ENCODE measurements at places on chromosomes 1 and 21. TPM values are rescaled to one million over a fixed set of nuclear protein-coding genes. Genes with fewer than 3 reads are reported as not detected.

The SUCO gene
- total RNA-seq = 32.5 TPM

GRCh38 chr1:32470991-32471694 is 6.3 kb downstream of the ZBTB8B start:
- no peaks in the 10 kb centered on the region for H3K4me1 ChIP-seq
- no peak overlapping the region for H3K27ac ChIP-seq
- peaks cover 25% of the 10 kb centered on the region for H3K27me3 ChIP-seq
- DNase-seq = no peak

DNA sequence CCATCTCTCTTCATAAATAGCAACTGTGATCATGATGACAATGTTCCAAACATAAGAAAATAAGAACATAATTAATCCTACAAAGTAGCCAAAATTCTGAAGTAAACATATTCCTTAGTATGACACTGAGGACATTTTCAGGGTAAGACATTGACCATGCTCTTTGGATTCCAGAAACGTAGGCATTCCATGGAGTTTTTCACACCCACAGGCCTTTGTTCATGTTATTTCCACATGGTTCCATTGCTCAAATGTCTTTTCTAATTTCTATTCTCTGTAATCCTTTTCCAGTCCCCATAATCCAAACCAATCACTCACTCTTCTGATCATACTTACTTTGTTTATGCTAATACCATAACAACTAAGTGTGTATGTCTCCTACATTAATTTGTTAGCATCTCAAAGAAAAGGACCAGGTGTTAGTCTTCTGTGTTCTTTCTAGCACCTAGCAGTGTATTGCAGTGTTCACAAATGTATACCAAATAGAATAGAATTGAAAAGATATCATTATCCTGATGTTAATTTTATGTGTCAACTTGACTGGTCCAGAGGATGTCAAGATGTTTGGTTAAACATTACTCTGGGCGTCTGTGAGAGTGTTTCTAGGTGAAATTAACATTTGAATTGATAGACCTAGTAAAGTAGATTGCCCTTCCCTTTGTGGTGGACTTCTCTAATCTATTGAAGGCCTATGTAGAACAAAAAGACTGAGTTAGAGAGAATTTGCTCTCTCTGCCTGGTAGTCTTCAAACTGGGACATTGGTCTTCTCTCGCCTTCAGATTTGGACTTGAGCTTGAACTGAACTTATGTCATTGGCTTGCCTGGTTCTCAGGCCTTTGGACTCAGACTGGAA is 516.6 kb downstream of the PTPRC start:
- H3K27me3 ChIP-seq = no peaks in the 10 kb centered on the region
- no peak overlapping the region for H3K27ac ChIP-seq
- DNase-seq = no peak
- H3K36me3 ChIP-seq = no peaks in the 10 kb centered on the region
- H3K4me3 ChIP-seq = no peak overlapping the region

DNA sequence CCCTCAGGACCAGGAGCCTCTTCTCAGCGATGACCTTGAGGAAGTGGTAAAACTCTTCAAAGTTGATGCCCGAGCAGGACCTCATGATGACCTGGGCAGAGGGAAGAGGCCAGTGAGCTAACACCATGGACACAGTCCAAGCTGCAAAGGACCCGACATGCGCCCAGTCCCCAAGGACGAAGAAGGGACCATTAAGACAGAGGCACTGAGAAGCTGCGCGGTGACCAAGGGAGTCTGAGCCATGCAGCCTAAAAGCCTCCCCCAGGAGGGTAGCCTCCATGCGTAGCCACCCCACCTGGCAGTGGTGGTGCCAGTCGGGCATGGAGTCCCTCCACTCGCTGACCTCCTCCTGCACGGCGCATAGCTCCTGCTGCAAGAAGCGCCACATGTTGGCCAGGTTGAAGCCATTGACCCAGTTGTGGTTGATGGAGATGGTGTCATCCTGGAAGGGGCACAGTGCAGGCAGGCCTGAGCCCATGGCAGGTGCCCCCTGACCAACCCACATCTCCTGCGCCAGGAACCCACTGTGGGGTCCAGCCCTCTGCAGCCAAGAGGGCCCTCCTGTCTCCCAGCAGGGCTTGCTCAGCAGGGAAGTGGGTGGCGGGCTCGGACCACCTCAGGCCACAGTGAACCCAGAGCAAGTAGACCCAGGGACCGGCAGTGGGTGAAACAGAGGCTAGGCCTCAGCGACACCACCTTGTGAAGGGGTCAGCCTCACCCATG is 2.4 kb downstream of the JMJD4 start:
- H3K4me3 ChIP-seq = no peak overlapping the region
- DNase-seq = peak; percentile 41
- no peaks in the 10 kb centered on the region for H3K27me3 ChIP-seq
- no peak overlapping the region for H3K27ac ChIP-seq
- peaks cover 26% of the 10 kb centered on the region for H3K36me3 ChIP-seq

DNA sequence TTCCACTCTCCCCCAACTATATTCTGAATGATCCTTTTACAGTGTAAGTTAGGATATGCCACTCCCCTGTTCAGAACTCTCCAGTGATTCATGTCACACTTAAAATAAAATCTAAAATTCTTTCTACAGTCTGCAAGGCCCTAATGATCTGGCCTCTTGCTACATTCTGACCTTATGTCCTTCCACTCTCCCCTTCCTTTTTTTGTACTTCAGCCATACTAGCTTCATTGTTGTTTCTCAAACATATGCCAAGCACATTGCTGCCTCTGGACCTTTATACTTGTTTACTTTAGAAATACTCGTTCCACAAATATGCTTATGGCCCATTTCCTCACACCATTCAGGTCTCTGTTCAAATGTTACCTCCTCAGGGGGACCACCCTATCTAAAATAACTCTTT is 14.8 kb upstream of the PSMA5 start:
- H3K27me3 ChIP-seq = peaks cover 10% of the 10 kb centered on the region
- H3K27ac ChIP-seq = no peak overlapping the region
- H3K4me1 ChIP-seq = no peaks in the 10 kb centered on the region
- H3K4me3 ChIP-seq = no peak overlapping the region
- no peak for DNase-seq

GRCh38 chr1:62794053-62794452 is 10.1 kb downstream of the ATG4C start:
- H3K4me3 ChIP-seq = no peak overlapping the region
- DNase-seq = no peak

The MX2 gene
- 35.5 TPM for total RNA-seq

The TRNAU1AP gene
- total RNA-seq = 26.3 TPM

The FAM177B gene
- 0.56 TPM for total RNA-seq

DNA sequence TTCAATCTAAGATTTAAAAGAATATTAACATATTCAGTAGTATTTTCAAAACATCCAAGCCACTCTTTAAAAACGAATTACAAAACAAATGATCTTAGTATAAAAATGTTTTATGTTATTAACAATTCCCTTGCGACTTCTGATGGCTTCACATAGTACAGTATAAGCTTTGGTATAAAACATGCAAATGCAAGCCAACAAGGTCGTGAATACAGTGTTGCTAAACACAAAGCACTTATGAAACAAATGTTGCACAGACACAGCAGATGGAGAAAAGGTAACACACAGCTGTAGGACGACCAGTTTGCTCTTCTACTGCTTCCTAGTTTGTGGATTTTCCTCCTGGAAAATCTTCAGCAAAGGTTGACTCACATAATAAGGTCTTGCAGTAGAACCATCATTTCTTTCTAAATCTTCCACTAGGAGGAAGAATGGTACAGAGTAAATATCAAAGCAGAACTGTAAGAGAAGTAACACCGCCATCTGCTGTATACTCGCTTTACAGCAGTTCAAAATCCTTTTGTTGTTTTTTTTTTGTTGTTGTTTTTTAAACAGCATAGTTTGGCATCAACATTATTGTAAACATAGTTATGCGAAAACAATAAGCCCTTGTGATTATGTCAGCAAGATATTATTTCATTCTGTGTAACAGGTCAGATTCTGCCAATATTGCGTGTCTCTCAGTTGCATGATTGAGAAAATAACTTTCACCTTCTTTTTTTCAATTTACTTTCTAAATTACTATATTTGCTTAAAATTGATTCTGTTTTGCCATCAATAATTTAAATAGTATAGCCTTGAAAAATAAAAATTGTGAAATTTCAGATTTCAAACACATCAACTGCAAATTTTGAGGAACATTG is 69.5 kb downstream of the LHX8 start:
- no peak for DNase-seq
- H3K4me3 ChIP-seq = no peak overlapping the region
- H3K36me3 ChIP-seq = no peaks in the 10 kb centered on the region
- H3K27me3 ChIP-seq = no peaks in the 10 kb centered on the region
- H3K4me1 ChIP-seq = no peaks in the 10 kb centered on the region

- peaks cover 38% of the 10 kb centered on the region for H3K4me1 ChIP-seq
- H3K4me3 ChIP-seq = no peak overlapping the region
- peak; percentile 55 for DNase-seq
- peak overlapping the region; percentile 73 for H3K27ac ChIP-seq
- H3K36me3 ChIP-seq = no peaks in the 10 kb centered on the region
Observed at GRCh38 chr1:218459450-218459849, 114.3 kb downstream of the TGFB2 start.

- H3K27me3 ChIP-seq = no peaks in the 10 kb centered on the region
- H3K36me3 ChIP-seq = peaks cover 4% of the 10 kb centered on the region
- peaks cover 8% of the 10 kb centered on the region for H3K4me1 ChIP-seq
- DNase-seq = peak; percentile 63
- no peak overlapping the region for H3K4me3 ChIP-seq
Observed at GRCh38 chr1:44237721-44238457, 24.6 kb downstream of the DMAP1 start.

The MTARC1 gene
- total RNA-seq = 37.6 TPM

GRCh38 chr1:152976688-152977087 is 6.2 kb downstream of the SPRR4 start:
- H3K27ac ChIP-seq = no peak overlapping the region
- H3K4me1 ChIP-seq = no peaks in the 10 kb centered on the region
- no peaks in the 10 kb centered on the region for H3K36me3 ChIP-seq
- no peak overlapping the region for H3K4me3 ChIP-seq
- DNase-seq = no peak

The NPPB gene
- not detected for total RNA-seq

- peaks cover 34% of the 10 kb centered on the region for H3K4me1 ChIP-seq
- no peaks in the 10 kb centered on the region for H3K27me3 ChIP-seq
- peak; percentile 73 for DNase-seq
- H3K4me3 ChIP-seq = no peak overlapping the region
- peak overlapping the region; percentile 66 for H3K27ac ChIP-seq
- H3K36me3 ChIP-seq = no peaks in the 10 kb centered on the region
Observed at GRCh38 chr1:167797015-167797414, 75.2 kb downstream of the MPZL1 start.

DNA sequence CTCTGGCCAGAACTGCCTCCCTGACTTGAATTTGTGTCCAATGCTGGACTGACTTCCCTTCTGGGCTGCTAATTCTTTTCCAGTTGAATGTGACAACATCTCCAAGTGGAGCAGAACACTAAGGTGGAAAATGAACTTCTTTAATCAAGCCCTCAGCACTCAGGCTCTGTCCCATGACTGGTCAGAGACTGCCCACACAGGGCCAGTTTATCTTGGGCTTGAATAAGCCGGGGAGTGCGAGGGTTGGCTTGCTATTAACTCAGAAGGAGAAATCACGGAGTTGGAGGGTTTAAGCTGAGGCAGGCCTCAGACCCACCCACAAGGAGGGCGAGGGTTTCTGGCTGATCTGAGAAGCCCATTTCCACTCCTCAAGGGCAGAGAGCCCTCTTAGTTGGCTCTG is 12.4 kb downstream of the KCNA10 start:
- H3K27ac ChIP-seq = no peak overlapping the region
- no peaks in the 10 kb centered on the region for H3K36me3 ChIP-seq
- no peaks in the 10 kb centered on the region for H3K27me3 ChIP-seq
- H3K4me1 ChIP-seq = peaks cover 7% of the 10 kb centered on the region

The BRDT gene
- not detected for total RNA-seq

DNA sequence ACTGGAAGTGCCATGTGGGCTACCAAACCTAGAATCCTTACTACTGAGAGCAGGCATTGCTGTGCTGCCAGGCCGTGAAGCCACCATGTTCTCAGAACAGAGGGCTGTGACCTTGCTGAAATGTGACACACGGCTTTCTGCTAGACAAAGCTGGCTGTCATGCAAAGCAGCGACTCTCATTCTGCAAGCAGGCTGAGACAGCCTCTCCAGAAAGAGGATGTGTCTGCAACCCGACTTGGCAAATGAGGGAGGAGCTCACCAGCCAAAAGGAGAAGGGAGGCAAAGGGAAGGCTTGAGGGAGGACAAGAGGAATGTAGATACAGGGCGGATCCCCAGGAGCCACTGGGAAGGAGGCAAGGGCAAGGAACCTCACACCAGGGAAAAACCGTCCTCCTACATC is 85.7 kb upstream of the KRTAP19-8 start:
- no peak overlapping the region for H3K4me3 ChIP-seq
- H3K36me3 ChIP-seq = peaks cover 8% of the 10 kb centered on the region
- H3K27ac ChIP-seq = no peak overlapping the region

- peaks cover 12% of the 10 kb centered on the region for H3K4me1 ChIP-seq
- no peaks in the 10 kb centered on the region for H3K27me3 ChIP-seq
- no peak for DNase-seq
- H3K27ac ChIP-seq = no peak overlapping the region
- H3K4me3 ChIP-seq = no peak overlapping the region
Observed at GRCh38 chr1:221612047-221612777, 129.7 kb downstream of the DUSP10 start.

GRCh38 chr1:8938232-8938999 is 7.3 kb upstream of the CA6 start:
- no peak overlapping the region for H3K4me3 ChIP-seq
- no peaks in the 10 kb centered on the region for H3K36me3 ChIP-seq
- no peak overlapping the region for H3K27ac ChIP-seq
- no peak for DNase-seq
- H3K27me3 ChIP-seq = no peaks in the 10 kb centered on the region

GRCh38 chr1:10939654-10940450 is 72.6 kb upstream of the TARDBP start:
- H3K27me3 ChIP-seq = peaks cover 7% of the 10 kb centered on the region
- peaks cover 24% of the 10 kb centered on the region for H3K4me1 ChIP-seq
- H3K27ac ChIP-seq = no peak overlapping the region
- peak overlapping the region; percentile 19 for H3K4me3 ChIP-seq
- no peak for DNase-seq
- H3K36me3 ChIP-seq = no peaks in the 10 kb centered on the region

The PPM1J gene
- total RNA-seq = 0.30 TPM

DNA sequence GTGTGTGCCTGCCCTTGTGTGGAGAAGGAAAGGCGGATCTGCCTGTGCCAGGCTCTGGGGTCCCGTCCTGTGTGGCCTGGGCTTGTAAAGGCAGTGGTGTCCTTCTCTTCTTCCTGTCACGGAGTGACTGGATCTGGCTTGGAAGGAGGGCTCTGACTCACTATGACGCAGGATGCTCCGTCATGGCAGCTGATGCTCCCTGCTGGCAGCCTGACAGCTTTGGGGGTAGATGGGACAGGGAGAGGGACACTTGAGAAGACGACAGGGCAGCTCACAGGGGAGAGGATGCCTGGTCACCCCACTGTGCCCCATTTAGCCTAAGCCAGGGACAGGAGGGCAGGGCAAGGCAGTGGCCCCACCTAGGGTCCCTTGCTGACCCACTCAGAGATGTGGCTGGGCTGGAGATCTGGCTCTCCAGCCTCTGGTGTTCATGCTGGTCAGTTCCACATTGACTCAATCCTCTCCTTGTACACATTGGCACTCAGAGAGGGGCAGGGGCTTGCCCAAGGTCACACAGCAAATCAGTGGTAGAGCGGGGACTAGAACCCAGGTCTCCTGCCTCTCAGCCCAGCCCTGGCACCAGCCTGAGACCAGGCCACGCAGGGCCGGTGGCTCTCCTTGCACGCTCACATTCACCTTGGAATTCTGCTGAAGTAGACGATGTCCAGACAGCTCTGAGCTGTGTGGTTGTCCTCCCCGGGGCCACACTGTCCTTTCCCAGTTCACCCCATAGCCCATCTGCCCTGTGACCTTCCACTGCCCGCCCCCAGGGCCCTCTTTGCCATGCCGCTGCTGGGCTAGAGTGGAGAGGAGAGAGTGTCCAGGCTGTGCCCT is 2.8 kb upstream of the FAM131C start:
- H3K4me3 ChIP-seq = no peak overlapping the region
- H3K27ac ChIP-seq = no peak overlapping the region
- H3K4me1 ChIP-seq = peaks cover 19% of the 10 kb centered on the region
- peaks cover 18% of the 10 kb centered on the region for H3K27me3 ChIP-seq
- no peak for DNase-seq
- H3K36me3 ChIP-seq = no peaks in the 10 kb centered on the region
